CD4-positive, alpha-beta T cell (primary cell): ENCODE measurements at places on chromosomes 1 and 21. TPM values are rescaled to one million over a fixed set of nuclear protein-coding genes. Genes with fewer than 3 reads are reported as not detected.

GRCh38 chr1:53049574-53049967 is 12.4 kb upstream of the PODN start:
- no peak for DNase-seq

GRCh38 chr1:168210312-168210711 is 15.5 kb upstream of the SFT2D2 start:
- DNase-seq: no peak

DNA sequence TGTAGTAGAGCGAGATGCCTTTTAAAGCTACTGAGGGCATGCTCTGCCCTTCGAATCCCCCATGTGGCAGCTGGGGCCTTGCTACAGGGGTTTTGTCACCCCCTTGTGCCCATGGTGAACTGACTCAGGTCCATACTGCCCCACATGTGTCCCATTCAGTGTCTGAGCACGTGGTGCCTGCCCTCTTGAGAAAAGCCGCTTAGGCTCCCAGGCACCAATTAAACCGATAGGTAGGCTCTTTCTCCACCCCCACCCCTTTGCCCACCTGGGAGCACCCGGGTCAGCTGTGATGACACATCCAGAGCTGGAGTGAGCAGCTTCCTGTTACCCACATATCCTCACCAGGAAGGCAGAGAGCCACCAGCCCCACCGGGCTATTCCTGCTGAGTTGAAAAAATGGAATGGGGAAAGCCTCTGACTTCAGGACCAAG is 30.5 kb downstream of the TMCC2 start:
- no peak for DNase-seq

DNA sequence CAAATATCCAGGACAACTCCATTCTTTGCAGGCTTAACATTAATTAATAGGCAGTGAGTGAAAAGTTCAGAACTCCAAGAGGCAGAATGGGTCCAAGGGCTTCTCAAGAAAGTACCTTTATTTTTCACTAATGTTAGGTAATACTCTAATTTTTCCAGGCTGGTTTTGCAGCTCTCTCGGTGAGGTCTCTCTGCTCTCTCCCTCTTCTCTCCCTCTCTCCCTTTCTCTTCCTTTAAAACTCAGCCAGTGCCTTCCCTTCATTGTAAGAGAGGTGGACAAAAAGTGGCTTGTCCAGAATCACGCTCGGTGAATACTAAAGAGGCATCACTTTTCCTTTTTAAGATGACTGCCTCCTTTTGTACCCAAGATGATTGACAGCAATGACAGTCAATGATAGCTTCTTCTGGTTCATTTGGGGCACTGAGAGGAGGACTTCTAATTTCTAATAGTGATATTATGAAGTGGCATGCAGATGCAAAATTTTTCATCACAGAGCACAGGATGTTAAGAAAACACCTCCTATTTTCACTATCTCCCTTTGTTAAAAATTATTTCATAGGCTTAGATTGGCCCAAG is 1.3 kb upstream of the CHI3L1 start:
- DNase-seq: no peak

DNA sequence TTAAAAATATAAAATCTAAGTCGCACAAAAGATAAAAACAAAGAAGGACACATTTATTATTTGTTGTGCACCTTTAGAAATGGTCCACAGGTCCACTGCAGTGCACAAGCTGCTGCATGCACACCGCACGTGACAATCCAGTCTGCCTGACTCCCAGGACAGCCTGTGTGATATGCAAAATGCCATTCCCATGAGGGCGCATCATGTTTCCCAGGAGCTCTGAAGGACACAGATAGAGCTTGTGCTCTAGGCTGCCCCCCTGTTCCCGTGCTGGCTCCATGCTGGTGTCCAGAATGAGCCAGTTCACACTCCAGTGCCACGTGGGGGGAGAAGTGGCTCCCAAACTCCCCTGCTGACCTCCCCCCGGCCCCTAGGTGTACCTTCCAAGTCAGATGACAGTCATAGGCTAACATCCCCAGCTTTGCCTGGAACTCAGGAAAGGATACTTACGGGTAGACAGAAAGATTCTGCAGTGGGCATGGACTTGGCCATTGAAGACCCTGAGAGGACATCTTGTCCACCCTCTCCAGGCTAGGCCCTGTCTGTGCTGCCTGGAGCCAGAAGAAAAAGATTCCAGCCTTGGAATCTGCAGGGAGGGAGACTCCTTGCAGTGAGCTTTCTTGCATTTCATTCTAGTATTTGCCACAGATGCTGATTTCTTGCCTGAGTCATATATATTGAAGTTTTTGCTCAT is 26.3 kb downstream of the RAB7B start:
- no peak for DNase-seq

DNA sequence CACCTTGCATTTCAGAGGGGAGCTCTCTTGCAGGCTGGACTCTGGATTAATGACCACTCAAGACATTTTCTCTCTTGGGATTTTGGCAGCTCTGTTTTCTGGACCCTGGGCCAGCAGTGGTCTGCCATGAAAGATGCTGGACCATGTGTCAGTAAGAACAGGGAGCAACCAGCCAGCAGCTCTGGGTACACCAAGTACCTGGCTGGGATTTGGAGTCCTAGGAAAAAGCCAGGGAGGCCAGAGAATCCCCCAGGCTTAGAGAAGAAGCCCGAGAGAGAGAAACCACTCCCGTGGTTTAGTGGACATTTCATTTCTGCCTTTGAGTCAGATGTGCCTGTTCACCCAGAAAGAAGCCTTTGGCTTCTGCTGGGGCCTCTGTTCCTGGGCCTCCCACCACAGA is 2.5 kb downstream of the NFASC start:
- no peak for DNase-seq

DNA sequence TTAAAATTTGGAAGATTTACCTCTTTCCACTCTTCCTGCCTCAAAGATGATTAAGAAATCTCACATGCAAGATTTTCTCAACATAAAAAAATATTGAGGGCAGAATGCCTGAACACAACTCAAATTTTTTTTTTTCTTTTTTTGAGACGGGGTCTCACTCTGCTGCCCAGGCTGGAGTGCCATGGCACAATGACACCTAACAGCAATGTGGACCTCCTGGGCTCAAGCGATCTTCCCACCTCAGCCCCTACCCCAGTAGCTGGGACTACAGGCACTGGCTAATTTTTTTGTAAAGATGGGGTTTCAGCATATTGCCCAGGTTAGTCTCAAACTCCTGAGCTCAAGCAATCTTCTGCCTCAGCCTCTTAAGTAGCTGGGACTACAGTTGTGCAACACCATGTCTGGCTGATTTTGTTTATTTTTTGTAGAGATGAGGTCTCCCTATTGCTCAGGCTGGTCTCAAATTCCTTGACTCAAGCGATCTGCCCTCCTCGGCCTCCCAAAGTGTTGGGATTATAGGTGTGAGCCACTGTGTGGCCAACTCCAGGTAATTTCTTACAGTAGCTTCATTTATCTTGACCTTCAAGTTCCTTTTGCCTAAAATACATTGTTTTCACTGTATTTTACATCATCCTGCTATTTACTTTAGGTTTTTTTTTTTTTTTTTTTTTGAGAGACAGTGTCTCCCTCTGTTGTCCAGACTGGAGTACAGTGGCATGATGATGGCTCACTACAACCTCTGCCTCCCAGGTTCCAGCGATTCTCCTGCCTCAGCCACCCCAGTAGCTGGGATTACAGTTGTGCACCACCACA is 10.4 kb downstream of the NUCKS1 start:
- no peak for DNase-seq

GRCh38 chr1:11531314-11531870 is 52.4 kb downstream of the DISP3 start:
- DNase-seq: no peak

- DNase-seq: no peak
These were observed 106.8 kb downstream of the TOMM20 start for GRCh38 chr1:235021815-235022214.

- no peak for DNase-seq
These were observed 2.5 kb upstream of the FGGY start for GRCh38 chr1:59294423-59294822.

DNA sequence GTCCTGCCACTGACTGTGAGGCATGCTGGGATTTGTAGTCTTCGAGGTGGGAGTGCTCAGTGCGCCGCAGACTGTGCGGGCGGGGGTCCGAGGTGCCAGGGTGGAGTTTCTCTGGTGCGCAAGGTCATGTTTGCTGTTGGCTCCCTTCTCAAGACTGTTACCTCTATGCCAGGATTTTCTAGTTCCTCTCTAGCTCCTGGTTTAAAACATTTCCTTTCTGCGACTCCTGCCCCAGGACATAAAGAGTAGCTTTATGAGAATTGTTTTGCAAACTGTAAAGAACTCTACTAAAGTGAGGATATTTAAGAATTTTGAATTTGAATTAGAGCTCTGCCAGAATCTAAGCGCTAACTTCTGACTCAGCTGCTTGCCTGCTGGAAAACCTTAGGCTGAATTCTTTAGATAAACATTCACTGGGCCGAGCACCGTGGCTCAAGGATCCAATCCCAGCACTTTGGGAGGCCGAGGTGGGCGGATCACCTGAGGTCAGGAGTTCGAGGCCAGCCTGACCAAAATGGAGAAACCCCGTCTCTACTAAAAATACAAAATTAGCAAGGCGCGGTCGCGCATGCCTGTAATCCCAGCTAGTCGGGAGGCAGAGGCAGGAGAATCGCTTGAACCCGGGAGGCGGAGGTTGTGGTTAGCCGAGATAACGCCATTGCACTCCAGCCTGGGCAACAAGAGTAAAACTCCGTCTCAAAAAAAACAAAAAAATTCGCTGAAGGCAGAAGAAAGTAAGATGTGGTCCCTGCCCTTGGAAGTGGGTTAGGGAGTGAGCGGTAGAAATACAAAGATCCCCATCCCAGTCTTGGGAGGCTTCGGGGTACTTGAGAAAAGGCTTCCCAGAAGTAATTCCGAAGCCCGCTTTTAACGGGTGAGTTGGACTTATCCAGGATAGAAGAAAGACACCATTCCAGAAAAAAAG is 992 bp upstream of the USP48 start:
- no peak for DNase-seq

GRCh38 chr1:26405281-26405915 is 5.2 kb upstream of the LIN28A start:
- no peak for DNase-seq

- no peak for DNase-seq
These were observed 241.7 kb downstream of the ADGRL2 start for GRCh38 chr1:82042306-82043060.

- DNase-seq: no peak
These were observed 77.7 kb downstream of the RHOU start for GRCh38 chr1:228812961-228813360.

DNA sequence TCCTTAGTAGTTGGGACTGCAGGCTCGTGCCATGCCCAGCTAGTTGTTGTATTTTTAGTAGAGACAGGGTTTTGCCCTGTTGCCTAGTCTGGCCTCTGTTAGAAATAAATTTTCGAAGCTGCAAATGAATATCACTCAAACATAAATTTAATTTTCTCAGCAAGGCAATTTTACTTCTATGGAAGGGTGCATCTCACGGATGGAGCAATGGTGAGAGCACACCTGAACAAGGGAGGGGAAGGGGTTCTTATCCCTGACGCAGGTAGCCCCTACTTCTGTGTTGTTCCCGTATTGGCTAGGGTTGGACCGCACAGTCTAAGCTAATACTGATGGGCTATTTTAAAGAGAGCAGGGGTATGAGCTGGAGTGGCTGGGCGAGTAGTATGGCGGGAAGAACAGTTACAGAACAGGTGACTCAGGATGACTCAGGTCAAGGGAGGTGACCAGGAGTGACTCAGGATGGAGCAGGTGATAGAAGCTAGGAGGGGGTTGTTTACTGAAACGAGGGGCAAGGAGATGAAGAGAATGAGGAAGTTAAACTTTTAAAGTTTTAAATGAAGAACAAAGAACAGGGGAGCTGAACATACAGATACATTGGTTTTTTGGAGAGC is 7.5 kb downstream of the MDM4 start:
- no peak for DNase-seq

DNA sequence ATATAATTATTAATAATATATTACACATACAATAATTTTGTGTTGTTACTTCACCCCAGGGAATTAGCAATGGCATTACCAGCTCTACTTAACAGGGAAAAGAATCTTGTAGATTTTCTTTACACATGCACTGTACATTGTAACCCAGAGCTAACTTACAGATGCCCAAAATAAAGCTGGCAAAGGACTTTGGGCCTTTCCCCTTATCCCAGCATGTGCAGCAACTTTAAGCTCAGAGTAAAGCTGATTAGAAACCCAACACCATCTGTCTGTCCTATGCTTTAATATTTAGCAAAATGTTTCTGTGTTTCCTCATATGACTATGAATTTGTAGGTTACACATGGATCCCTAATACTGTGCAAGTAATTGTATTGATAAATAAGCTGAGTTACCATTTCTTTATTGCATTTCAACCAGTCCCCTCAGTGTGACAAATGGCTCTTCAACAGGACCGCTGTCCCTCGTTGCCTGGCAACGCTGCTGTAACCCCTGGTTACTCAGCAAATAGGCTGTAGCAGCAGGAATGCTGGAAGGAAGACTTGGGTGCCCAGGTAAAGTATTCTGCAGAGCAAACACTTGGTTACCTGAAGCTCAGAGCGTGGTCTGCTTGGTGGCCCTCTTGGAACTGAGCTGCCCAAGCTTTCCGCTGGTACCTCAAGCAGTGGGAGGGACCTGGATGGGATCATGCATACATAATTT is at the start of gene USH2A:
Gene USH2A, minus strand, starts transcription at position 628 of the 700 bp plus-strand sequence. CDS start 1,112 bp downstream, outside the sequence.
- DNase-seq: no peak

GRCh38 chr1:190935925-190936324 is 458.3 kb upstream of the BRINP3 start:
- DNase-seq: no peak

GRCh38 chr1:24048205-24048869 is 63.6 kb downstream of the MYOM3 start:
- no peak for DNase-seq

TMEM81 gene
- total RNA-seq: 2.1 TPM

TNFAIP8L2 gene
- 0.70 TPM for total RNA-seq

CCDC27 gene
- not detected for total RNA-seq

INAVA gene
- 0.22 TPM for total RNA-seq

ERI3 gene
- 19.7 TPM for total RNA-seq

CRYBG2 gene
- total RNA-seq: 1.3 TPM

LENEP gene
- not detected for total RNA-seq

CAPN9 gene
- total RNA-seq: not detected

USH2A gene
- not detected for total RNA-seq
